GM12865 (cell line): ENCODE measurements at places on chromosomes 4 and X.

- DNase-seq = no peak
These were observed 3.2 kb downstream of the UNC5C start for GRCh38 chr4:95545546-95545945.

DNA sequence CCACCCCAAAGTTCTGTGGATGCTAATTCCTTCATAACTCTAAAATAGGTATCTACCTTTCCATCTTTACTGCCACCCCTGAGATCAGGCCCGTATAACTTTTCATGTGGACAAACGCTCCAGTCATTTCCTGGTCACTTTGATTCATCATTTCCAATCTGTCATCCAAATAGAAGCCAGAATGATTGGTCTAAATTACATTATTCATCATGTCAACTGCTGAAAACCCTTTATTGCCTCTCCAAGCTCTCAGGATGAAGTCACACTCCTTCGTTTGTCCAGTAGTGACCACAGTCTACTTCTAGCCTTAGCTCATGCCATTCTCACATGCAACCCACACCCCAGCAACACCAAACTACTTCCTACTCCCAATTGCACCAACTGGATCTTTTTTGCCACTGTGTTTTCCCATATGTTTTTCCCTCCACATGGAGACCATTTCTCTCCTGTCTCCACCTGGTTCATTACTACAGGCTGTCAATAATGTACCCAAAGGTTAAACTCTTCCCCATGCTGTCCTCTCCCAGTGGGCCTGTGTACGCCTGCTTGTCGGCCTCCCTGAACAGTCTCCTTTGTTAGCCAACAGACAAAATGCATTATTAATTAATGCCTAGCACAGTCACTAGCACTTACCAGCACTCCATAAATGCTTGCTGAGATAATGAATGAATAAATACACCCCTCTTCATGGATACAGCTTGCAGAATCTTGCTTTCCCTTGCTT lies 382.6 kb upstream of the NOCT start:
- no peak for DNase-seq

GRCh38 chr4:88106205-88106604 lies 52.2 kb downstream of the ABCG2 start:
- no peak for DNase-seq

DNA sequence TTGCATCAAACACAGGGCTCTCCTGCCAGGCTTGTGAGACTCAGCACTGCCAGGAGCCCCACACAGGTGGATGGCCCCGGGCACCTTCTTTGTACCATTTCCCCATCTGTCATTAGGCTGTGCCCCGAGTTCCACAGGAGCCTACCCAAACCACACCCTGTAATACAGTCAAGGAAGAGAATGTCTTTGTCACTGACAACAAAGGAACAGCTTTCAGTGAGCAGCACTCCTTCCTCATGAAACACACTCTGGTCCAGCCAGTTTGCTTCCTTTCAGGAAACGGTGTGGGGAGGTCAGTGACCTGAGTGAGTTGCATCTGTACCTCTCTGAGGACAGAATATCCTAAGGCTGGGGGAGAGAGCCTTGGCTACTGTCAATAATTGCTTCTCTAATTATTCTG lies 53.7 kb downstream of the LNX1 start:
- no peak for DNase-seq

DNA sequence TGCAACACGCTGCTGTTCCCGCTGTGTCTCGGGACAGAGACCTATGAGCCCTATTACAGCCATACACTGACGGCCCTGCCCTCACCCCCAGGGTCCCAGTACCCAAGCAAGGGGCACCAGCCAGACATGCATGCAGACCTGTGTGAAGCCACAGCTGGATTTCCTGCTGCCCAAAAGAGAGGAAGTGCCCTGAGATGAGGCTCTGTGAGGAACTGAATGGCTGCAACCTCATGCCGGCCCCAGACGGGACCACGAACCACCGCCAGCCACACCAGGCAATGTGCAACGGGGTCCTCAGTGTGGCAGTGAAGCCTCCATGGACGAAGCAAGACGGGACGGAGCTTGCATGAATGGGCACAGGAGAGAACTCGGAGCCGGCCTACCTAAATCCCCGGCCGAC lies 21.1 kb downstream of the CTBP1 start:
- DNase-seq = no peak

DNA sequence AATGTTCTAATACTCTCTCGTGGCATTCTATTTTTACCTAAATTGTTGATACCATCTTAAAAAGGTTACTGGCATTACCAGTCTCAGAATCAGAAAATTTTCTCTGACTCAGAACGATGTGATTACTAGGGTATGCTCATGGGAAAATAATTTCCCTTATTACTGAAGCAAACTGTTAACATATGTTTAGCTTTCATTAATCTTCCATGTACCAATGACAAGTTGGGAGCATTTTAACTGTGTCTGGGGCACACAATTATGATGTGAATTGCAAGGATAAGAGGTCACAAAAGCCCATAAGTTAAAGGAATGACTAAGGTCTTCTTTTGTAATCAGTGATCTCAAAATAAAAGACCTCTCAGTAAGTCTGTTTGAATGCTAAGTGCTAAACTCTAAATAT lies 1254.6 kb downstream of the PCDH18 start:
- DNase-seq = no peak

DNA sequence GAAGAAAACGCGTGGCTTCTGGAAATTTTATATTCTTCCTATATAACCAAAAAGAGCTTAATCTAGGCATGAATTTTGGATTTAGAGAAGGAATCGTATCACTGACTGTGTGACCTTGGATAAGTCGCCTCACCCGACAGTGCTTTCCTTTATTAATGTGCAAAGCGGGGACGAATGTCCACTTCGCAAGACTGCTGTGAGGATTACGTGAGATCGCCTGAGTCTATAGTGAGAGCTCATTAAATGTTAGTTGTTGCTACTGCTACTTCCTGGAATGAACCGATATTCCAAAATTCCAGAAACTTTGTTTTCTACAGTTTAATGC lies 448 bp upstream of the TBC1D8B start:
- DNase-seq = no peak

DNA sequence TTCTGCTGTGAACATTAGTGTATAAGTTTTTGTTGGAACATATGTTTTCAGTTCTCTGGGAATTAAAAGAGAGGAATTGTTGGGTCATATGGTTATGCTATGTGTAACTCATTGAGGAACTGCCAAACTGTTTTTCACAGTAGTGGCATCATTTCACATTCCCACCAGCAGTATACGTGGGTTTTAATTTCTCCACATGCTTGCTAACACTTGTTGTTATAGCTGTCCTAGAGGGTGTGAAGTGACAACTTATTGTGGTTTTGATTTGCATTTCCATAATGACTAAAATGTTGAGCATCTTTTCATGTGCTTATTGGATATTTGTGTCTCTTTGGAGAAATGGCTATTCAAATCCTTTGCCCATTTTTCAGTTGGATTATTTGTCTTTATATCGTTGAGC lies 13.7 kb downstream of the APELA start:
- DNase-seq = peak; percentile 18

GRCh38 chr4:3314706-3315260 lies 22.0 kb downstream of the RGS12 start:
- no peak for DNase-seq

GRCh38 chrX:31604629-31605221 lies 532.9 kb upstream of the FTHL17 start:
- DNase-seq = peak; percentile 16

DNA sequence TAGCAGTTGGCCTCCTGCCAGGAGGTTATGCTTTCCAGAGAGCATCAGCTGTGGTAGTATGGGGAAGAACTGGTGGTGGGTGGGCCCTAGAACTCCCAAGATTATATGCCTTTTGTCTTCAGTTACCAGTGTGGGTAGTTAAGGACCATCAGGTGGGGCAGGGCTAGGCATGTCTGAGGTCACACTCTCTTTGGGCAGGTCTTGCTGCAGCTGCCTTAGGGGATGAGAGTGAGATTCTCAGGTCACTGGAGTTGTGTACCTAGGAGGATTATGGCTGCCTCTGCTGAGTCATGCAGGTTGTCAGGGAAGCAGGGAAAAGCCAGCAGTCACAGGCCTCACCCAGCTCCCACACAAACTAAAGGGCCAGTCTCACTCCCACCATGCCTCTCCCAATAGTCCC lies 172.9 kb upstream of the GYPA start:
- DNase-seq = no peak

DNA sequence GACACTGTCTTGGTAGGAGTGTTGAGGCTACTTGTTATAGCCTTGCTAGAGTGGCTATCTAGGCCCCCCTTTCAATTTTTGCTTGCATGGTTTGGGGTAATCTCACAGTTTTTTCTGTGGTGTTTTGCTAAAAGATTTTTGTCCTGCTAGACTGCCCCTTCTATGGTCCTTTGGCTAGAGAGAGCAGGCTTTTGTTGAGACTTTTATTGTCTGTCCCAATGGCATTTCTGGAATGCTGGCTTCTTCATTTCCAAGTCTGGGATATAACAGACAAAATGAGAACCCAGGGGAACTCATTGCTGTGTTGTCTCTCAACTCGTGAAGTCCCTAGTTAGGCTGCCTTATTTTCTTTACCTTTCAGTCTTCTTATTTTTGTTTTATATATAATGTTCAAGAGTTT lies 160.2 kb upstream of the ZC4H2 start:
- DNase-seq = no peak

DNA sequence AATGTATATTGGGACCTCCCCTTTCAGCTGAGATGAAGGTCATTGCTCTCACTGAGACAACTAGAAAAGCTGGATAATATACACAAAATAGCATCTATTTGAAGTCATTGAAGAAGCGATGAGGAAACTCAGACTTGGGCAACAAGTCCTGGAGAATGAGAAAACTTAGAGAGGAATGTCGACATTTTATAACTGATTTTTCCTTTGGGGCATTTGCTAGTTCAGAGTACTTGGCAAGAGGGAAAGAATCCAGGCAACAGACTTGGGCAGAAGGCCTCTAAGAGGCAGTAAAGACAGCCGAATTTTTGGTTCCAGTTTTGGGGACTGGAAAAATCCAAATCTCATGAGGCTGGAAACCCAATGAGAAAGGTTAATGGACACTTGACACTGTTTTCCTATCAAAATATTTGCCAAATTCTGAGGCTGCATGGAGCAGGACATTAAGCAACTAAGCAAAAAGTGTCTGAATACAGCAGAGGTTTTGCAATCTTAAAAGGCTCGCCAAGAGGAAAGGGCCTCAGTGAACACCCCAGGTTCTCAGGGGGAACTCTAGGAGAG lies 21.0 kb upstream of the ANXA5 start:
- DNase-seq = no peak

GRCh38 chrX:96771486-96771885 lies 86.8 kb downstream of the DIAPH2 start:
- DNase-seq = no peak
